CD4-positive, alpha-beta T cell treated with Interferon gamma for 1 hour (primary cell): ENCODE measurements at places on chromosomes 16 and 17.

GRCh38 chr16:85916141-85916890 lies 17.4 kb downstream of the IRF8 start:
- peak; percentile 43 for DNase-seq

DNA sequence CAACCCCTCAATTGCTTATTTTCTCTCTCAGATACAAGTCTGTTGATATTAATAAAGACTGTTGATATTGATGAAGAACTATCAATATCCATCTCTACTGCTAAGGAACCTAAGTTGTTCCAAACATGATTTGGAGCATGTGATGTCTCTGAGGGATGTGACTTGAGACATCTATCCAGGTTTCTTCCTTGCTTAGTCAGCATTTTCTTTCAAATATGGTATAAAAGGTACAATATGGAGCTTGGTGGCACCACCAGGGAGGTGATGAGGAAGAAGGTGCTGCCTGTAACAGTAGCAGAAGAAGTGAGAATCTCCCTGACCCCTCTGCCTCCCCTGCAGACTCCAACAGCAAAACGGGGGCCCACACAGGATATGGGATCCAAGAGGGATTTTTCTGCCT lies 329.0 kb downstream of the MAF start:
- no peak for DNase-seq

DNA sequence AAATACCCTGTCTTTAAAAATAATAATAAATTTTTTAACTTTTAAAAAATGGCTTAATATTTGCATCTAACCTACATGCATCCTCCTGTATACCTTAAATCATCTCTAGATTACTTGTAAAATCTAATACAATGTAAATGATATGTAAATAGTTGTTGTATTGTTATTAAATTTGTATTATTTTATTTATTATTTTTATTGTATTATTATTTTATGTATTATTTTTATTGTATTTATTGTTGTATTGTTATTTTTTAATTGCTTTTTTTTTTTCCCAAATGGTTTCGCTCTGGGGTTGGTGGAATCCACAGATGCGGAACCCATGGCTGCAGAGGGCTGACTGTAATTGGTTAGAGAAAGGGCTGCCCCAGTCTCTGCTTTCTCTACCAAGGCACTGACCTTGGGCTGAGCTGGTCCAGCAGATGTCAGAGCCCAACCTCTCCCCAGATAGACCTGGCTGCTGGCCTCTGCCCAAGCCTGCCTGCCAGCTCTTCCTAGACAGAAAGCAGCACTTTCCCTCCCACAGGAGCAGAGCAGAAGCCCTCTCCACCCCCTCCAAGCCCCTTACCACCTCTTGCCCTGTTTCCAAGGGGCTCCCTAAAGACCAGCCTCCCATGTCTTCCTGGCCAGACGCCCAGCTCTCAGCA lies 183.8 kb downstream of the GSG1L start:
- DNase-seq = no peak

DNA sequence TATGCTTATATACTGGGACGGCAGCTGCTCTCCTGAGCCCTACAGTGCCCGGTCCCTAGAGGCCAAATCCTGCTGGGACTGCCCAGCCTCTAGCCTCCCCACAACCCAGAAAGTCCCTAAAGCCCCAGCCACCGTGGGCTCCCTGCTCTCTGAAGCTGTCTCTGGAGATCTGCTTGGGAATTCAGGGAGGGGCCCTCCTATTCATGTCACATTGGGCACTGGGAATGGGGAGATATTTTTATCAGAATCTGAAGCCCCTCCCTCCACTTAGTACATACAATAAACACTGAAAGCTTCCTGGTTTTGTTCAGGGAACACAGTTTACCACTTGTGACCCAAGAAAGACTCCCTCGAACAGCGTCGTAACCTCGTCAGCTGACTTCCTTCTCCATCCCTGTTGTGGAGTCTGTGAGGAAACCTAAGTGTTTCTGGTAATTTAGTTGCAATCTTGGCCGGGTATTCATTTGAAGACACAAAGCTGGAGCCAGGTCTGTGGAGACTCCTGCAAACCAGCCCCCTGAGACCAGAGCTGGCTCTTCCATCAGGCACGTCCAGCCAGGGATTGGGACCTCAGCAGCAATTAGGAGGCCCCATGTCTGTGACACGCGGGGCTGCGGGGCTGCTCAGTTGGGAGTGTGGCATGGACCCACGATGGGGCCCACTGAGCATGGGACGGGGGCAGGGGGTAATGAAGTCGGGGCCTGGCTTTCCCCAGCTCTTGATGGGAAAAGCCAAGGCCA lies 38.5 kb downstream of the PGS1 start:
- DNase-seq = peak; percentile 44

DNA sequence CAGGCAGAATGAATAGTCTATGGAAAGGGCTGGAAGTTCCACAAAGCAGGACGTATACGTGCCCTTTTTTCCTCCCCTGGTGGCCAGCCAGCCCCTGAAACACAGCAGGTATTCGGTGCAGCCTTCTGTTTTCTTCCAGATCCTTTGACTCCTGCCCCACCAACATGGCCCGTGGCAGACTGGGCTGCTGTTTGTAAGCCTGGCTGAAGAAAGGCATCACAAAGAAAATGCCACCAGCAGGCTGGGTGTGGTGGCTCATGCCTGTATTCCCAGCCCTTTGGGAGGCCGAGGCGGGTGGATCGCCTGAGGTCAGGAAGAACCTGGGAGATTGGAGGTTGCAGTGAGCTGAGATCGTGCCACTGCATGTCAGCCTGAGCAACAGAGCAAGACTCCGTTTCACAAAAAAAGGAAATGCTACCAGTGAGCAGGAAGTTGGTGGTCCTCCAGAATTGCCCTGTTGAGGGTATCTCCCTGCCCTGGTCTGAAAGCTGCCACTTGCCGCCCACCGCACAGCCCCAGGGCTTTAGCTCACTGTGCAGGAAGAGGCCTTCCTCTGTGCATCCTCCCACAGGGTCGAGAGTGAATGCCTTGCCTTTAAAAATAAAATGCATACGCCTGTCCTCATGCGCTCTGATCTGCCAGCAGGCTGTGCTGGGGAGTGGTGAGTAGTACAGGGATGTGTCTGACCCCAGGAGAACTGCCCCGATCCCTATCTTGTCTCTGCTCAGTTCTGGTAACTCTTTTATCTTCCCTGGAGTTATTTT lies 587.7 kb downstream of the MAF start:
- peak; percentile 3 for DNase-seq

- peak; percentile 93 for DNase-seq
Measured at GRCh38 chr16:4505356-4506147, 29.4 kb downstream of the HMOX2 start.

- no peak for DNase-seq
Measured at GRCh38 chr16:49482690-49483089, 109.1 kb downstream of the C16orf78 start.

- no peak for DNase-seq
Measured at GRCh38 chr16:81588326-81589081, 143.9 kb downstream of the CMIP start.
